ENCODE measurements at places on chromosomes 2 and 18. TPM values are rescaled to one million over a fixed set of nuclear protein-coding genes. Genes with fewer than 3 reads are reported as not detected.

- H3K4me3 ChIP-seq, result no peak overlapping the region
- H3K27ac ChIP-seq, result no peak overlapping the region
- no peaks in the 10 kb centered on the region for H3K27me3 ChIP-seq
- H3K4me1 ChIP-seq, result peaks cover 36% of the 10 kb centered on the region
- DNase-seq, result no peak
These were observed 27.4 kb downstream of the MARCHF4 start for GRCh38 chr2:216344950-216345300.

DNA sequence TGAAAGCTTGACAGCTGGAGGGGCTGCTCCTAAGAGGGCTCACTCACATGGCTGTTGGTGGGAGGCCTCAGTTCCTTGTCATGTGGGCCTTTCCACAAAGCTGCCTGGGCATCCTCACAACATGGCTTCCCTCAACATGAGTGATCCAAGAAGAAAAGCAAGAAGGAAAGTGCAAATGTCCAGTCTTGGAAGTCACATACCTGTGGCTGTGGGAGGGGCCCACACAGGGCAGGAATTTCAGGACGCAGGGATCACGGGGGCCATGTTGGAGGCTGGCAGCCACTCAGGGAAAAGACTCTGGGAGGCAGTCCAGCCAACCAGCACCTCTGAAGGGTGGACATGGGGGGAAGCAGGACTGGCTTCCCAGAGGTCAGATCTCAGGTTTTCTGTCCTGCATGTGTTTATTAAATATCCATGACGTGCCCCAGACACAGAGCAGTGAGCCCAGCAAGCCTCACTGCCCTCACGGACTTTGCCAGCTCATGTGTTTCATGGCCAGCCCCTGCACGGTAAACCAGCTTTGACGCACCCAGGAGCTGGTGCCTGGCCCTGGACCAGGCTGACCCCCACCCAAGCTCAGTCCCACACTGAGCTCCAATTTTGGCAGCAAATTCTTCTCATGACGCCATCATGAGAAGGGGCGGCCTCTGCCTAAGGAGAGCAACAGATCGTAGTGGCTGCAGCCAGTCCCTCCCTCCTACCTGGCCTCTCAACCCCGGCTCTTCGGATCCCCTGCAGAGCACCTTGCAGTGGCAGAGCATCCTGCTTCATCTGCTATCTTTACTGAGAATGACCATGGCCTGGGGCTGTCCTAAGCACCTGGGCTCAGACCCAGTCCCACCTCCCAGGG, 34.7 kb upstream of the GPR17 start:
- no peak for DNase-seq
- no peak overlapping the region for H3K27ac ChIP-seq
- peaks cover 10% of the 10 kb centered on the region for H3K4me1 ChIP-seq
- no peak overlapping the region for H3K4me3 ChIP-seq
- H3K27me3 ChIP-seq, result no peaks in the 10 kb centered on the region

DNA sequence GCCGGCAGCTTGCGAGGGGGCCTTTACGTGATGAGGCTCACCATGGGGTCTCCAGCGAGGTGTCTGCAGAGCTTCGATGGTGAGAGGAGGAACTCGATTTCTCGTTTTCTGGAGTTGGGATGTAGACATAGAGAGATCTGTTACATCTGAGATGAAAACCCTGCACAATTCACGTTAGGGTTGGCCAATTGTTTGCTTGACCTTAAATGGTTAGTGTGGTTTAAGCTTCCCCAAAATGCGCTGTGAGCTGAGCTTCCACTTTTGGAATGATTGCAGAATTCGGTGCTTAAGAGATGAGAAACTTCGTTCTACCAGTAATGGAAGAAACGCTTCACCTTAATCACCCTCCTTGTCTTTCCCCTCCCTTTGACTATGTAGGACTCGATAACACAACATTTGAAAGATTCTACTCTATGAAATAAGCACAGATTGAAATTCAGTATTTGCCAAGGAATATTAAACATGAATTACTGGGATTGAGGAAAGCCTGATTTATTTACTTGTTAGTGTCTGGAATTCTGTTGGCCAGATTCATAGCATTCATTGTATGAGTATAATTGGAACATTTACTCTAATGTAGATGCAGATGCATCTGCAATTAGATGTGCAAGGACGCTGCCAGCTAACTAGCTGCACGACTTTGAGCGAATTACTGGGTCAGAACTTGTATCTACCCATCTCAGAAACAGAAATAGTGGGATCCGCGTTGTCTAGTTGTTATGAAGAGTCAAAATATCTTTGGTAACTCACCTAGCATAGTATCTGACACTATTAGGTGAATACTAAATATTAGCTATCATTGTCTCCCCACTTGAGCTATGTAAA, 1.6 kb upstream of the KLF7 start:
- H3K27ac ChIP-seq, result peak overlapping the region; percentile 95
- DNase-seq, result no peak
- peak overlapping the region; percentile 71 for H3K4me3 ChIP-seq
- H3K36me3 ChIP-seq, result no peaks in the 10 kb centered on the region
- H3K4me1 ChIP-seq, result peaks cover 29% of the 10 kb centered on the region

NEUROD1 gene
- total RNA-seq, result not detected

- H3K4me1 ChIP-seq, result no peaks in the 10 kb centered on the region
- no peaks in the 10 kb centered on the region for H3K36me3 ChIP-seq
- H3K27ac ChIP-seq, result no peak overlapping the region
- no peak overlapping the region for H3K4me3 ChIP-seq
- H3K27me3 ChIP-seq, result no peaks in the 10 kb centered on the region
These were observed 298.0 kb downstream of the ZNF407 start for GRCh38 chr18:74895686-74896085.

- no peaks in the 10 kb centered on the region for H3K4me1 ChIP-seq
- H3K4me3 ChIP-seq, result no peak overlapping the region
- H3K27ac ChIP-seq, result no peak overlapping the region
- DNase-seq, result no peak
These were observed 249.3 kb upstream of the APCDD1 start for GRCh38 chr18:10205151-10205550.
